ENCODE measurements at places on chromosomes 12 and 14.

GRCh38 chr14:32430326-32430725 is 101.2 kb downstream of the AKAP6 start:
- DNase-seq = no peak

DNA sequence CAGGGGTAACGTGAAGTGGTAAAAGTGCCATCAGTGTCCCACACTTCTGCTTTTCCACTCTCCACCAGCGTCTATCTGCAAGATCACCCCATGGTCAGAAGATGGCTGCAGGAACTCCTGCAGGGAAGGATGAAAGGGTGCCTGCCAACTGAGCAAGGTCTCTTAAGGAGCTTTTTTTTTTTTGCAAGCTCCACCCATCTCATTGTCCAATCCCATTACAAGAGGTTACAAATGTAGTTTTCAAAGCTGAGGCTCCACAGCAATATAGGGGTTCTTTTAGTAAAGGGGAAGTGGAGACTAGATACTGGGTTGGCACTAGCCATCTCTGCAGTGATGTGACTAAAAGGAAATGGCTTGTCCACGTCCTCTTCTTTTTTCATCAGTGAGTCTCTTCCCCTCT is 5.9 kb upstream of the BHLHE41 start:
- DNase-seq = peak; percentile 46

DNA sequence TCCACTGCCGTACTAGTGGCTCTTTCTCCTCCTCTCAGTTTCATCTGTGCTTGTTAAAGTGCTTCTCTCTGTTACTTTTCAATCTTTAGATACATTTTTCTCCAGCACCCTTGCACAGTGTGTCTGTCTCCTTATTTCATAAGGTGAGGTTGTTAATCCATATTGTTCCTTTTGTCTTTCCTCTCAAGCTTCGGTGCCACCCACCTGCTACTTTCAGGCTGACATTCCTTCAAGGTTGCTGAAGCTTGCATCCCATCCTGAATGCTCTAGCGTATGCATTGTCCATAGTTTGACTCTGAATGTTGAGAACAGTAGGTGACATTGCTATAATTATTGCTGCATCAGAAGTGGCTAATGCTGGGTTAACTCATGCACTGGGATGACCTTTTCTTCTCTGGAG is 20.6 kb downstream of the TUNAR start:
- no peak for DNase-seq

DNA sequence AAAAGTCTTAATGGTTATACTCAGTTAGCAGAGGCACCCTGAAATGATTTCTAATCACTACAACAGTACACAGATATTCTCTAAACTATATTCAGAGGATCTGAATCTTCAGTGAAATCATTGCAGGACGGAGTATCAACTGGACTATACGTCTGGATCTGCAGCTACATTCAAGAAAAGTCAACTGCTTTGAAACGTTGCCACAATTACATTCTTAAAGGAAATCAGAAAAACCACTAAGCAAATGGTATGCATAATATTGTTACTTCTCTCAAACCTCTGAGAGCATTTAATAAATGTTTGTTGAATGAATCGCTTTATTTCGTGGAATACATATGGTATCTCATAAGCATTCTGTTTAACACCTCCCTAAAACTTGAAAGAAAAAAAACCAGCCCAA is 67.4 kb downstream of the MED13L start:
- no peak for DNase-seq

GRCh38 chr14:32394038-32394437 is 64.9 kb downstream of the AKAP6 start:
- no peak for DNase-seq

DNA sequence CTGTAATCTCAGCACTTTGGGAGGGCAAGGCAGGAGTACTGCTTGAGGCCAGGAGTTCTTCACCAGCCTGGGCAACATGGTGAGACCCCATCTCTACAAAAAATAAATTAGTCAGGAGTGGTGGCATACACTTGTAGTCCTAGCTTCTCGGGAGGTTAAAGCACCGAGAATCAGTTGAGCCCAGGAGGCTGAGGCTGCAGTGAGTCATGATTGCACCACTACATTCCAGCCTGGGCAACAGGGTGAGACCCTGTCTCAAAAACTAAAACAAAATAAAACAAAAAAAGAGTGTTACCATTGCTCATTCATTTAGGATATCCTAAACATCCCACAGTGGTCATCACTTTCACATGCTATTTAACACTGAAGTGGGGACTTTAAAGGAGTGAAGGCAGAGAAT is 7.8 kb downstream of the NEK9 start:
- DNase-seq = no peak

DNA sequence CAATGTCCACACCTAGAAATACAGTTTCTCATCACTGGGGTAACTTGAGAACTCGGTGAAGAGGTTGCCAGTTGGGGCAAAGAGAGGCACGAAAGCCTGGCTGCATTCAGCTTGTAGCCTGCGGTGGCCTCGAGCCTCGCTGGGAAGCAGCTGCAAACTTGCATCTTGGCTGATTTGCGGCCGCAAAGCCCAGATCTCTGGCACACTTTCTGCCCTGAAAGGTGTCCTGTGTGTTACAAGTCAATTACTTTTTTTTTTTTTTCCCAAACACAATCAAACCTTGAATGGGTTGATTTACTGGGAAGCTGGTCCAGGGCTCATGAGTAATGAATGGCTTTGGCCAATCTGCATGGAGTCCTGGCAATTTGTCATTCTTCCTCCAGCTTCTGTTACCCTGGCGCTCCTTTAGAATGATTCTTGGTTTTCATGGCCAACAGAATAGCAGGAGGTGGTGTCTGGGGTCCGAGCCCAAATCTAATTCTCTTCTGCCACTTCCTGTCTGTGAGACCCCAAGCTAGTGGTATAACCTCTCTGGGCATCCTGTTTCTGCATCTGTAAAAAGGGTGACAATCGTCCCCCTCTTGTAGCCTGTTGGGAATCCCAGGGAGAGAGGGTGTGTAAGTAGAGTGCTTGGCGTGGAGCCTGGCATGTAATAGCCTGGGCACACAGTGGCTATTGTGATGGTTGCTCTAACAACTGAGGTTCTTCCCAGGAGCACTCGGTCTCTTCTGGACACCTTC is 6.7 kb downstream of the BCL7A start:
- no peak for DNase-seq

DNA sequence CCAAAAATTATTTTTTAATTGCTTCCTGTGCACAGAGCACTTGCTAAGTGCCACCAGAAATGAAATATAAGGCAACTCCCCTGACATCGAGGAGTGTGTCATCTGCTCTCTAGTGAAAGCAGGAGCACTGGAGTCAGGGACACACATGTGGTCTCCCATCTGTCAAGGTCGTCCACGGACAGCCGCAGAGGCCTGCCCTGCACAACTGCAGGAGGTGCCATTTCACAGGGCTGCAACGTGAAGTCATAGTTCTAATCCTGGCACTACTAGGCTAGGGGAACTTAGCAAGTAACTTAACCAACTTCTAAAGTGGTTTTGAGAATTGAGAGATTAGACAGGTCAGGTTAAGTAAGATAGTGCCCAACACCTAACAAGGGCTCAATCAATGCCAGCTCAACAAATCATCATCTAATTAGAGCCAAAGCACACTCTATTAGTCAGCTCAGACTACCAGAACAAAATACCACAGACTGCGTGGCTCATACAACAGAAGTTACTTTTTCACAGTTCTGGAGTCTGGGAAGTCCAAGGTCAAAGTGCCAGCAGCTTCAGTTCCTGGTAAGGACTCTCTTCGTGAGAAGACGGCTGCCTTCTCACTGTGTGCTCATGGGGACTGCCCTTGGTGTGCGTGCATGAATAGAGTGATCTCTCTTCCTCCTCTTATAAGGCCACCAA is 30.7 kb downstream of the FOXN3 start:
- DNase-seq = no peak

DNA sequence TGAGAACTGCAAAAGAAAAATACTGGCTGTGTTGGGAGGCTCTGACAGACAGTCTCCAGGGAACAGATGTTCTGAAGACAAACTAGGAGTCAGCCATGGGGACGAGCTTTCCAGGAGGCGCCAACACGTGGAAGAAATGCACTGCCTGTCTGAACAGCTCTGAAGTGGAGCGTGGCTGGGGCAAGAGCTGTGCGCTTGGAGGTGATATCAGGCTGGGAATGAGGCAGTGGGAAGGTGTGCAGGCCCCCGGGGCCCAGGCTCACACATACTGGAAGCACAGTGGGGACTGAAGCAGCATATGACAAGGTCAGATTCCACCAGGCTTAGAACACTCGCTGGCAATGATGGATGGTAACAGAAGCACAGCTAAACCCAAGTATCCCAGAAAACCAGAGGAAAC is 17.5 kb downstream of the APPL2 start:
- DNase-seq = no peak

DNA sequence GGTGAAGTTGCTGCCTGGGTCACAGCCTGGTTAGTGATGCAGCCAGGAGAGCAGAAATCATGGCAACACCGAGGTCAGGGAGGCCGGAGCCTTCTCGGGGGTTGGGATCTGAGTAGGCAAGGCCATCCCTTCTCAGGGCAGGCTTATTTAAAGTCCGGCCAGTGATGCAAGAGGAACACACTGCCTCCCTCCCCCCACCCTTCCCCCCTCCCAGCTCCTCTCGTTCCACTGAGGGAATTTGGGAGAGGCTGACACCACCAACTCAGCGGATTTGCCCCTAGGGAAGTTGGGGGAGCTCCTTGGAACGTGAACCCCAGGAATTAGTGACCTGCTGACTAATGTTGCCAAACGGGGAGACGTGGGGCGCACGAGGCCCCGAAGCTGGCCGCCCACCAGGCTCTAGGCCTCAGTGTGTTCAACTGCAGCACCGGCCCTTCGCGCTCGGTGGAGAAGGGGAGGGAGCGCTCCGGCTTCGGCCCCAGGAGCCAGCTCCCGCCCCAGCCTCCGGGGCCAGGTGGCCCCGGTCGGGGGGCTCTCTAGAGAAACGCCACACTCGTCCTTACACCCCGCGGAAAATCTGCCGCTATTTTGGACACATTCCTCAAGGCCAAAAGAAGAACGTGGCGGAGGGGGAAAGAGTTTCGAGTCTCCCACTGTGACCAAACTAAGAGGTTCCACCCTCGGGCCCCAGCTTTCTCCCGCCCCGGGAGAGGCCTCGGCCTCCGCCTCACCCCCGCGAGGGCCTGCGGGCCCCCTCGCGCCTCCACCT is 1.6 kb downstream of the CTDSP2 start:
- DNase-seq = peak; percentile 77

- DNase-seq = no peak
Observed at GRCh38 chr12:12486661-12487240, 75.9 kb downstream of the DUSP16 start.

DNA sequence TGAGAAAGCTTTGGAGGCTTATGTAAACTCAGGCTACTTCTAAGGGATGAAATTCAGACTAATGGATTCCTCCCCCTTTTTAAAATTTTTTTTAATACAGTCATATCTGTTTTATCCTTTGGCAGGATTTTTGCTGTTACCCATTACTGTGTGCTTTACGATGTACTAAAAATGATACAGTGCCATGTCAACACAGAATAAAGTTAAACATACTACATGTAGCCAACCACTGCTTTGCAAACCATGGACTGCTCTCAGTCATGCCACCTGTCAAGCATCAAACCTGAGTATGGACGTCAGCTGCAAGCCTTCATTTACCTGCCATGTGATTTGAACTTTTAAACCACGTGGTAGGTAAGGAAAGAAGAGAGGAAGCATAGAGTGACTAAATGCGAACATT is 325.8 kb downstream of the FUT8 start:
- DNase-seq = no peak

DNA sequence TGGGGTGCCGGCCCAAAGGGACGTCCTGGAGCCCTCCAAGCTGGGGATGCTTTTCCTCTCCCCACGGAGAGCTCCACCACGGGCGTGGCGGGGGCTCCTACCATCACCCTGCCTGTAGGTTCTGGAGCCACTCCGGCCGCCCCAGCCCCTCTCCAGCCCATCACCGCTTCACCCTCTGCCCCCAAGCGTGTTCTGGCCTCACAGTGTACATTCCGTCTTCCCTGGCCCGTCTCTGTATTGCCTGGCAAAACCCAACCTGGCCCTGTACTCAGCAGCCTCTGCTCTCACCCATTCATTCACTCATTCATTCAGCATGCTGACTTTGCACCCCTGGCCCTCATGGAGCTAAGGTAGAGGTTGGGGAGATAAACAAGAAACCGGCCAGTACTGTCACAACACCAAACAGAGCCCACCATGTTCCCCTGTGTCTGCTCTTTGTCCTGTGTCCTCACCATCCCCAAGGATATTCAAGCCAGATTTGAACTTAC is 20.3 kb downstream of the SLC25A29 start:
- DNase-seq = no peak

DNA sequence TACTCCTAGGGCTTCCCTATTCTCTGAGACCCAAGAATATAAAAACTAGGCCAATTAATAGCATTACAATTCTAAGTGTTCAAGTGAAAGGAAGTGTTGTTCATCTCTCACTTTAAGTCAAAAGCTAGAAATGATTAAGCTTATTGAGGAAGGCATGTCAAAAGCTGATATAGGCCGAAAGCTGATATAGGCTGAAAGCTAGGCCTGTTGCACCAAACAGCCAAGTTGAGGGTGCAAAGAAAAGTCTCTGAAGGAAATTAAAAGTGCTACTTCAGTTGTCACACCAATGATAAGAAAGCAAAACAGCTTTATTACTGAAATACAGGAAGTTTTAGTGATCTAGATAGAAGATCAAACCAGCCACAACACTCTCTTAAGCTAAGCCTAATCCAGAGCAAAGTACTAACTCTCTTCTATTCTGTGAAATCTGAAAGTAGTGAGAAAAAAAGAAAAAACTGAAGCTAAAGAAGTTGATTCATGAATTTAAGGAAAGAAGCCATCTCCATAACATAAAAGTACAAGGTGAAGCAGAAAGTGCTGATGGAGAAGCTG is 68.9 kb downstream of the SLC6A15 start:
- no peak for DNase-seq

- DNase-seq = no peak
Observed at GRCh38 chr14:88164906-88165534, 158.0 kb downstream of the KCNK10 start.

GRCh38 chr12:81141217-81141616 is 63.3 kb downstream of the ACSS3 start:
- DNase-seq = no peak

- no peak for DNase-seq
Observed at GRCh38 chr12:67958187-67958586, 31.1 kb upstream of the IFNG-AS1 start.
